ENCODE measurements at places on chromosomes 16 and 17. TPM values are rescaled to one million over a fixed set of nuclear protein-coding genes. Genes with fewer than 3 reads are reported as not detected.

GRCh38 chr17:66633317-66633965 lies 201.5 kb upstream of the CACNG5 start:
- DNase-seq, result no peak
- H3K27ac ChIP-seq, result no peak overlapping the region

- no peaks in the 10 kb centered on the region for H3K36me3 ChIP-seq
- no peak for DNase-seq
- H3K4me1 ChIP-seq, result peaks cover 6% of the 10 kb centered on the region
- no peak overlapping the region for H3K4me3 ChIP-seq
- H3K27me3 ChIP-seq, result no peaks in the 10 kb centered on the region
- H3K27ac ChIP-seq, result no peak overlapping the region
These were observed 113.7 kb upstream of the DHX40 start for GRCh38 chr17:59451706-59452105.

Gene MYH8
- total RNA-seq, result not detected

Gene OR1E1
- not detected for total RNA-seq

GRCh38 chr17:20267459-20267842 lies 199.9 kb downstream of the LGALS9B start:
- H3K4me1 ChIP-seq, result peaks cover 2% of the 10 kb centered on the region
- H3K27ac ChIP-seq, result peak overlapping the region; percentile 86
- H3K4me3 ChIP-seq, result no peak overlapping the region

DNA sequence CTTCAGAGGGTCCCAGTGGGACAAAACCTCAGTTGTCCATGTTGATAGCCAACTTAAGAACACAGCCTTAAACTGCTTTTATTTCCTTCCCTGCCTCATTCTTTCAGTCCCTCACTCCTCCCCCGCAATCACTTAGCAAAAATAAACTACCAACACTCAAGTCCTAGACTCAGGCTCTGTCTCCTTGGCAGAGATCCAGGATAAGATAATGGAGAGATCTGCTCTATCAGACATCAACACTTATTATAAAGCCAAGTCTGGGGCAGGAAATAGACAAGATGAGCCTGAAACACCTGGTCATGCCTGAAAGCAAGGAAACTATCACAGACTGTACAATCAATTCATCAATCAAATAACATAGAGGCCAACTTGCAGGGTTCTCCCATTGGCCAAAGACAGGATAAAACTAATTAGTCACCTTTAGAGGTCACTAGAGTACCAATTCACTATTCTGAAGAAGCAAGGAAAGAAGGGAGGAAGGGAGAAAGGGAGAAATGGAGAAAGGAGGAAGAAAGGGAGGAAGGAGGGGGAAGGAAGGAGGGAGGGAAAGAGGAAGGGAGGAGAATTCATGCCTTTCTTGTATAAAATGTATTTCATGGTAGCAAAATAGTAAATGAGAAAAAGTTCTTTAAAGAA lies 15.7 kb downstream of the HYDIN start:
- H3K36me3 ChIP-seq, result no peaks in the 10 kb centered on the region
- H3K4me3 ChIP-seq, result no peak overlapping the region
- no peaks in the 10 kb centered on the region for H3K4me1 ChIP-seq
- no peak overlapping the region for H3K27ac ChIP-seq
- H3K27me3 ChIP-seq, result no peaks in the 10 kb centered on the region

DNA sequence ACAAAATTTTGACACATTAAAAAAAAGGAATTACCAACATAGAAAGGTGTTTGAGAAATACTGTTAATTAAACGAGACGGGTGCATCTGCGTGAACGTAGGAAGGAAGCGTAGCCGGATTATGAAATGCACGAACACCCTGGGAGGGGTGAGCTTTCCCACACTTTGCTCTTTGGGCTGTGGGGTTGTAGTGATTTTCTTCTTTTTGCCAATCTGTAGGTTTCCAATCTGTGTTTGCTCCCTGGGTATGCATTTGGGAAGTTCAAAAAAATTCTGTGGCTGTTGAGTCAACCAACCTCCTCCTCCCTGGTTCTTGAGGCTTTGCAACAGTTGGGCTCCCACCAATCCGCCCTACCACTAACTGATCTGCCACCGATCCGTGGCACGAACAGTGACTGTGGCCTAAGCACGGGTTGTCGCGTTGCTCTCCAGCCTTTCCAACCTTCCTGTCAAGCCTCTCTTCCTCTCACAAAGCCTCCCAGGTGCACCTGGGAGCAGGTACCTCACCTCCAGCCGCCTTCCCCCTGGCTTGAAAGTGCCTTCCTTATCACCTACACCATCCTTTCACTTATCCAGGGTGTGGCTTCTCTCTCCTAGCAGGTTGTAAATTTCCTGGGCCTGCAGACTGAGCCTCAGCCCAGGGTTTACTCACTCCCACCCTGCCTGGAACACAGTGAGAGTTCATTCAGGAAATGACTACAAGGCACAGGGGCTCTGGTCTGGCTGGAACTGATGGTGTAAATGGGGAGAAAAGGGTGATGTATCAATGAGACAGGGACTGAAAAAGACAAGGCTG lies 16.6 kb downstream of the RTN4RL1 start:
- no peaks in the 10 kb centered on the region for H3K36me3 ChIP-seq
- no peaks in the 10 kb centered on the region for H3K4me1 ChIP-seq
- H3K27ac ChIP-seq, result no peak overlapping the region
- no peaks in the 10 kb centered on the region for H3K27me3 ChIP-seq
- DNase-seq, result no peak
- no peak overlapping the region for H3K4me3 ChIP-seq

Gene ABCA8
- total RNA-seq, result 50.8 TPM

Gene IL21R
- 0.65 TPM for total RNA-seq

Gene CHD9NB
- total RNA-seq, result 2.3 TPM

Gene SLC13A2
- total RNA-seq, result not detected

DNA sequence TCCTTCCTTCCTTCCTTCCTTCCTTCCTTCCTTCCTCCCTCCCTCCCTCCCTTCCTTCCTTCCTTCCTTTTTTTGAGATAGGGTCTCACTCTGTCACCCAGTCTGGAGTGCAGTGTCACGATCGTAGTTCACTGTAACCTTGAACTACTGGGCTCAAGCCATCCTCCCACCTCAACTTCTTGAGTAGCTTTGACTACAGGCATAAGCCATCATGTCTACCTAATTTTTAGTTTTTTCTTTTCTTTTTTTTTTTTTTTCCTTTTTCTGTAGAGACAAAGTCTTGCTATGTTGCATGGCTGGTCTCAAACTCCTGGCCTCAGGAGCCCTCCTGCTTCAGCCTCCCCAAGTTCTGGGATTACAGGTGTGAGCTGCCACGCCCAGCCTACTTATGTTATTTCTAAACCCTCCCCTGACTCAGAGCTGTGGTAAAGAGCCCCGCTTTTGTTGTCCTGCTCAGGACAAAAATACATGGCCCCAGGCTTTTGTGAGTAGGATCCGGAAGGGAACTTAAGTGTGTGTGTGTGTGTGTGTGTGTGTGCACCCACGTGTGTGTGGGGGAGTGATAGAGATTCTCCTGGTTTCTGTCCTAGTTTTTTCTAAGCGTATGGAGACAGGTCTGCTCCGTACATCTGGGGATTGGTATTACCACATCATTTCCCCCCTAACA lies 67.1 kb downstream of the PRKCB start:
- no peaks in the 10 kb centered on the region for H3K4me1 ChIP-seq
- H3K27me3 ChIP-seq, result no peaks in the 10 kb centered on the region
- H3K27ac ChIP-seq, result no peak overlapping the region
- H3K4me3 ChIP-seq, result no peak overlapping the region

All from aorta (tissue), 5 donors.